ENCODE measurements at places on chromosomes 3 and 15.

DNA sequence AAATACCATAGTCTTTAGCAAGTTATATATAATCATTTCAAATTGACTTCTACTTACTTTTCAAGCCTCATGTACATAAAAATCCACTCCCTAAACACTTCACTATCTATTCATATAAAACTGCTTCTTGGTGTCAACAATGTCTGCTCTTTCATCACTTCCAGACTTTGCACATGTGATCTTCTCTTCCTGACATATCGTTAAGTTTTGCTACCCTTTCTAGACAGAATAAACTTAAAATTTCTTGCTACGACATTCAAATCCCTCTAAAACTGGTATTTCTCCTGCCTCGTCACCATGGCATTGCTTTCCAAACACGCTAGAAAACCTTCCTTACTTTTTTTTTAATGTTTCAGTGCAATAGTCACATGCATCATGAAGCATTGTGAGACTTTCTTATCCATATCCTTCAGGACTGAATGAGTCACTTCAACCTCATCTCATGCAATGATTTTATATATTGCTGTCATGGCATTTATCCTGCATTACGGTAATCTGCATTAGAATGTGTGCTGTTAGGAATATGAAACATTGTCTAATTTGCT, 122.8 kb downstream of the GMNC start:
- no peak for DNase-seq

GRCh38 chr15:61337541-61337940, 108.4 kb upstream of the RORA start:
- no peak for DNase-seq

DNA sequence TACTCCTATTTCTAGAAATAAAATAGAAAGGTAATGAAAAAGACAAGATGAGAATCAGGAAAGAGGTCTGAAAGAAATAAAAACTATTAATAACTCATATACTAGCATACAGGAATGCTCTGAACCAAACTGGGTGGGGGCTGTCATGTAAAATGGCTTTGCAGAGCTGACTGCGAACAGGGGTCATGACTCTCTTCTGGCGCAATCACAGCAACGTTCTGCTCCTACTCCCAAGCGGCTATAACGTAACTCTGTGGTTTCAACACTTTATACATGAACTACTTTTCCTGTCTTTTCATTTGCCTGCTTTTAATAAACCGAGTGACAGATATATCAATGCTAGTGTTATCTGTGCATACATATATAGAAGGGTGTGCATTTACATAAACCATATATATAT, 116.7 kb downstream of the DLG1 start:
- no peak for DNase-seq

- DNase-seq = no peak
Measured at GRCh38 chr3:123376451-123377242, 72.2 kb downstream of the ADCY5 start.

Data from SW 1271 (cell line).